Osteoblast (primary cell): ENCODE measurements at places on chromosomes 3 and 15. TPM values are rescaled to one million over a fixed set of nuclear protein-coding genes. Genes with fewer than 3 reads are reported as not detected.

- H3K4me3 ChIP-seq, result no peak overlapping the region
- peaks cover 6% of the 10 kb centered on the region for H3K36me3 ChIP-seq
- no peak for DNase-seq
Observed at GRCh38 chr15:45666119-45666875, 31.5 kb downstream of the SQOR start.

GRCh38 chr3:101050046-101050445 is 56.8 kb upstream of the ABI3BP start:
- no peaks in the 10 kb centered on the region for H3K4me1 ChIP-seq
- DNase-seq, result no peak
- H3K36me3 ChIP-seq, result no peaks in the 10 kb centered on the region
- H3K27ac ChIP-seq, result no peak overlapping the region

DNA sequence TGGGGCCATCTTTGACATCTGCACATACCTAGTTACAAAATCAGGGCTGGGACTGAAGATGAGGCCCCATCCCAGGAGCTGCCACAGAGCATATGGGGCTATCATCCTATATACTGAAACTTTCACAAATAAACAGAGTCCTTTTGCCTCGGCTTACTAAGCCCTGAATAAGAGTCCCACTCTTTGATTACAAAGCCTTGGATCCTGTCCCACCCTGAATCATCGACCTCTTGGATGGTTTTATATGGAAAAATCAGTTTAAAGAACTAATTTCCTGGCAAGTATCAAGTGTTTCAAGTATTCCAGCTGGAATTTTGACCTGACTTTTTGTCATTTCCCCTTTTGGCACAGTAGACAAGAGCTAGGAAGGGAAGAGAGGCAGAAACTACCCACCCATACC is 331.3 kb upstream of the FRG2C start:
- no peak overlapping the region for H3K27ac ChIP-seq
- peaks cover 9% of the 10 kb centered on the region for H3K4me1 ChIP-seq
- H3K27me3 ChIP-seq, result peaks cover 9% of the 10 kb centered on the region
- DNase-seq, result peak; percentile 19

DNA sequence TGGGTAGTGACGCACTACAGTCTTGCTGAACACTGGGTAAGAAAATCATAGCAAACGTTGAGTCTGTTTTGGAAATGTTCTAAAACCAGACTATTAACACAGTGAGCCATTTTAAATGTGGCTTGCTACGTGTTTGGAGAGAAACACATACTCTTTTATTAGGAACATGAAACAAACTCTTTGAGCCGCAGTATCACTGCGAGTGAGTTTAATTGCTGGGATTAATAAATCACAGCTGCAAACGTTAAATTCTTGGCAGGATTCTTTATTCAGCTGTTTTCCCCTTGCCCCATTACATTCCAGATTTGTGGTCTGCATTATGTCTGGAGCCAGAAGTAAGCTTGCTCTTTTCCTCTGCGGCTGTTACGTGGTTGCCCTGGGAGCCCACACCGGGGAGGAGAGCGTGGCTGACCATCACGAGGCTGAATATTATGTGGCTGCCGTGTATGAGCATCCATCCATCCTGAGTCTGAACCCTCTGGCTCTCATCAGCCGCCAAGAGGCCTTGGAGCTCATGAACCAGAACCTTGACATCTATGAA is 33.6 kb downstream of the BTD start:
- H3K27ac ChIP-seq, result peak overlapping the region; percentile 93
- DNase-seq, result peak; percentile 54
- H3K36me3 ChIP-seq, result no peaks in the 10 kb centered on the region
- peaks cover 68% of the 10 kb centered on the region for H3K4me1 ChIP-seq

DNA sequence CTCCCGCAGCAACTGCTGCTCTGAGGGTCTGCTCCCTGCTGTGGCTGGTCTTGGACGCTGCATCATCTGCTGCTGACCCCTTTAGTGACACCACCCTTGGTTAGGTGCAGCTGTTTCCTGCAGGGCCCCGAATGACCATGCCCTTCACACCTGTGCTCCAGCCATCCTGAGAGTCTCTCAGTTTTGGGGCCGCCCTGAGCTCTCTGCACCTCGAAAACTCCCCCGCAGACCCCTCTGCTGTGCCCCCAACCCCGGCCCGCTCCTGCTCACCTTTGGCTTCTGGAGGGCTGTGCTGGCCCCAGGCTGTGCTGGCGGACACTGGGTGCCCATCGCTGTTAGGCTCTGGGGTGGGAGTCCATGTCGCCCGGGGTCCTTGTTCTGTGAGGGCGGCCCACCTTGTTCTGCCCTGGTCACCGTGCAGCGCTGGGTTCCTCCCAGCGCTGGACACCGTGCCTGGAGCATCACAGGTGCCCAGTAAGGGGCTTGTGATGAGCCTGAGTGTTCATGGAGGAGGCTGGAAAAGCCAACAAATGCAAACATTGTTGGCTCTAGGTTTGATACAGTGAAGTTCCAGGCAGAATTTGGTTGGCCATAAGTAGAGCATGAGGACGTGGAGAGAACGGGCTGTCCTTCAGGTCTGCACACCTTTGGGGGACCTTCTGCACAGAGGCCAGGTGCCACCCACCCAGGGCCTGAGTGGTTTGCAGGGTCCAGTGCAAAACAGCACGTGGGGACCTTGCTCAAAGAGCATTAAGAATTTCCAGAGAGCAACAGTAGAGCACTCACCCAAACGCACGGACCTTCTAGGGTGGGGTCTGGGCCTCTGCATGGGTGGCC is 12.3 kb downstream of the ABTB1 start:
- H3K36me3 ChIP-seq, result no peaks in the 10 kb centered on the region
- H3K4me3 ChIP-seq, result no peak overlapping the region
- peaks cover 18% of the 10 kb centered on the region for H3K4me1 ChIP-seq
- H3K27ac ChIP-seq, result no peak overlapping the region
- peak; percentile 44 for DNase-seq
- H3K27me3 ChIP-seq, result no peaks in the 10 kb centered on the region

- DNase-seq, result no peak
- no peak overlapping the region for H3K4me3 ChIP-seq
Observed at GRCh38 chr15:97023488-97023844, 693.0 kb downstream of the NR2F2 start.

DNA sequence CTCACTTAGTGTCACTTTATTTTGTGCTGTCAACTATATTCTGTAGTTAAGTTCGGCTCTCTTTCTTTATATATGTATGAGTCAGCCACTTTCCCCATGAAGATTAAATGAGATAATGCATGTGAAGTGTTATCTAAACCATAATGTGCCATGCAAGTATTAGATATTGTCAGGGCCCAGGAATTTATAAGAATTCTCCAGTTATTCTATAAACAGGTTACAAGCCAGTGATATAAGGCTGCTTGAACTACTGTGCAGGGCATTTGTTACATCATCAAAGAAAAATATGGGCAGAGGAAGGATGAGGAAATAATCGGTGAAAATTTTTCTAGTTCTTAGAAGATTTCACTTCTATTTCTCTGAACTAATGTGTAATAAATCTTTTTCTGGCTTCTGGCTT is 1049.0 kb upstream of the NR2F2 start:
- peak overlapping the region; percentile 1 for H3K27ac ChIP-seq
- H3K27me3 ChIP-seq, result no peaks in the 10 kb centered on the region

GRCh38 chr3:901953-902778 is 190.7 kb upstream of the CNTN6 start:
- no peak overlapping the region for H3K27ac ChIP-seq
- no peaks in the 10 kb centered on the region for H3K36me3 ChIP-seq
- H3K4me3 ChIP-seq, result no peak overlapping the region
- no peak for DNase-seq

- no peaks in the 10 kb centered on the region for H3K36me3 ChIP-seq
- H3K4me1 ChIP-seq, result no peaks in the 10 kb centered on the region
- no peaks in the 10 kb centered on the region for H3K27me3 ChIP-seq
- H3K27ac ChIP-seq, result no peak overlapping the region
- no peak overlapping the region for H3K4me3 ChIP-seq
Observed at GRCh38 chr3:128328546-128329458, 137.9 kb downstream of the DNAJB8 start.

DNA sequence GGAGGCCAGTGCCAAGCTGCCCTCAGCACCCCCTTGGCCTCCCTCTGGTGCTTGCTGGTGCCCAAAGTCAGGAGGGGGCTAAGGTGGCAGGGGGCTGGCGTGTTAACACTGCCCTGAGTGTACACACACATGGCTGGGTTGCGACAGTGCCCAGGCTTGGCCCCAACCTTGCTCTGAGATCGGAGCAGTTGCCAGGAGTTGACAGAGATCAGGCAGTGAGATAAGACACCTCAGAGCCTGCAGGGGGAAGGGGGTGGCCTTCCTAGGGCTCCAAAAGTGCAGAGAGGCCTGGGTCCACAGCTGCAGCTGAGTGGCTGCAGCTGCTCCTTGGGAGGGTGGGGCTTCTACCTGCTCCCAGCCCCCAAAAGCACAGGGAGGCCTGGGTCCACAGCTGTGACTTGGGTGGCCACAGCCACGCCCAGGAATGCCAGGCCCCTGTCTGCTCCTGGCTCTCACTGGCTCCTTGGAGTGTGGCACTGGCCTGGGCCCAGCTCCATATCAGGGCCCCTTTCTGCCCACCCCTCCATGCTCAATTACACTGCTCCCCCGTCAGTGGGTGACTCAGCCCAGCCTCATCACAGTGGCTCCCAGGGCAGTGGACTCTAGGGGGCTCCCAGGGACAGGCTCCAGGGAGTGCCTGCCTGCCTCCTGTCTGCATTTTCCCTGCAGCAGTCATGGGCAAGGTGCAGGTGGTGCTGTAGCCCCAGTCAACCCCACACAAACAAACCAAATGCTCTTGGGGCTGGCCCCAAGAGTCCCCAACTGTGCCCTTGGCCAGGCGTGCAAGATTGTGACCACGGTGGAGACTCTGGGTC is 56.4 kb upstream of the C15orf39 start:
- no peak overlapping the region for H3K27ac ChIP-seq
- no peaks in the 10 kb centered on the region for H3K36me3 ChIP-seq
- no peak for DNase-seq
- peaks cover 3% of the 10 kb centered on the region for H3K4me1 ChIP-seq
- no peak overlapping the region for H3K4me3 ChIP-seq
- H3K27me3 ChIP-seq, result no peaks in the 10 kb centered on the region

DNA sequence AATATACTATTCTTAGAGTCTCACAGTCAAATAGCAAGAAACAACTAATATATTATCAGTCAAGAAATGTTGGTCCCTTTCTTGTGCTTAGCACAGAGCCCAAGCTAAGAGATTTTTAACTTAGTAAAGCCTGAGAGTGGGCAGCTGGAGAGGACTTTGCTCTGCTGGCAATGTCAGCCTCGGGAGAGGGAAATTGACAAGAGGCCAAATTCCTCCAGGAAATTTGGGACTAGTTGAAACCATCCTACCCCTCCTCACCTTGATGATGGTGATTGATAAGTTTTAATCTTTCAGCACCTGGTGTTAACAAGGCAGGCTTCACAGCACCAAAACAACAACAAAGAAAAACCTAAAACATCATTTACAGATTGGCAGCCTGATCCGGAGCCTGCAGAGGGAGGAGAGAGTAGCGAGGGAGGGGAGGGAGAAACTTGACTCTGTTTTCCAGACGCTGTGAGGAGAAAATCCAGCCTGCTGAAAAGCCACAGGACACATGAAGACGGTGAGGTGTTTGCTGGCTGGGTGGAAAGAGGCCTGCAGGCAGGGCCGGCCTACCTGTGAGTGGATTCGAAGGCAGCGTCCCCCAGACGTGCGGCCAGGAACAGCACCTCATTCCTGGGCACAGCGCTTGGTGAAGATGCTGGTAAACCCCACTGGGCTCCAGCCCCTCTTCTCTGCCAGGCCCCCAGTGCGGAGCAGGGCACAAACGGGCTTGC is 150.9 kb downstream of the LRRC28 start:
- no peaks in the 10 kb centered on the region for H3K36me3 ChIP-seq
- no peaks in the 10 kb centered on the region for H3K27me3 ChIP-seq
- H3K27ac ChIP-seq, result no peak overlapping the region
- no peak for DNase-seq
- no peaks in the 10 kb centered on the region for H3K4me1 ChIP-seq
- no peak overlapping the region for H3K4me3 ChIP-seq

GRCh38 chr15:60251300-60252070 is 146.3 kb downstream of the ANXA2 start:
- H3K36me3 ChIP-seq, result no peaks in the 10 kb centered on the region
- no peaks in the 10 kb centered on the region for H3K27me3 ChIP-seq
- no peak overlapping the region for H3K27ac ChIP-seq

GRCh38 chr3:46926039-46926438 is 48.5 kb downstream of the PTH1R start:
- peak overlapping the region; percentile 75 for H3K27ac ChIP-seq
- H3K4me1 ChIP-seq, result peaks cover 15% of the 10 kb centered on the region
- H3K36me3 ChIP-seq, result peaks cover 58% of the 10 kb centered on the region
- H3K4me3 ChIP-seq, result no peak overlapping the region

DNA sequence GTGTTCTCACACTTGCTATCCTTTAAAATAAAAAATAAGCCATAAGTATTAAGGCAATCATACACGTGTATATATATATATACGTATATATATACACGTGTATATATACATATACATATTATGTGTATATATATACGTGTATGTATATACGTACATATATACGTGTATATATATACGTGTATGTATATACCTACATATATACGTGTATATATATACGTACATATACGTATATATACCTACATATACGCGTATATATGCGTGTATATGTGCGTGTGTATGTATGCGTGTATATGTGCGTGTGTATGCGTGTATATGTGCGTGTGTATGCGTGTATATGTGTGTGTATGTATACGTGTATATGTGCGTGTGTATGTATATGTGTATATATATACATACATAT is 477.3 kb upstream of the ARRDC4 start:
- H3K27ac ChIP-seq, result no peak overlapping the region
- H3K27me3 ChIP-seq, result no peaks in the 10 kb centered on the region
- H3K4me3 ChIP-seq, result no peak overlapping the region
- no peaks in the 10 kb centered on the region for H3K4me1 ChIP-seq

DNA sequence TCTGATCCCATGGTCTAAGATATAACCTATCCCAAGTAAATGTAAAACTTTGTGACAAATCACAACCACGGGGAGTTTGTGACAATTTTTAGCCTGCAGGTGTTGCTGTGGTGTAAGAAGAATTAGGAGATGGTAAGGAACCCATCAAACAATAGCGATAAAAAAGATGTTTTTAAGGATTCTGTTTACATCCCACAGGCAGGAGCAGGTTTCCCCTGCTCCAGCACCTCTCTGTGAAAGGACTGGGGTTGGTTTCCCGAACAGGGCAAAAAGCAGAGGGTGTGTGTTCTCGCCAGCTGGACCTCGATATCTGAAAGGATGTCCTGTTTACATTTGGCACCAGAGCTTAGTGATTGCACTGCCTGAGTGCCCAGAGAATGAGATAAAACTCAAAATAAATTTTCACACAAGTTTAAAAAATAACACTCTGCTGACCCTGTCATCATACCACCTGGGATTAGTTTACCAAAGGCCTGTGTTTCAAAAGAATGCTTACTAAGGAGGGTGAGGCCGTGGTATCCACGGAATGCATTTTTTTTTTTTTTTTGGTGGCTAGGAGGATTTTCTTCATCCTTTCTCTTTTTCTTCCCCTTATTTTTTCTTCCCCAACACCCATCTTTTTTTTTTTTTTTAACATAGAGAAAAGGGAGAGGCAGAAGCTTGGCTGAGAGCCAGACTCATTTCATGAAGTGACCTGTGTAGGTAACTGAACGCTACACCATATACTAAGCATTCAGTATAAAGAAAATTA is 151.8 kb upstream of the DPH6 start:
- peak overlapping the region; percentile 45 for H3K27ac ChIP-seq
- H3K27me3 ChIP-seq, result no peaks in the 10 kb centered on the region
- H3K36me3 ChIP-seq, result no peaks in the 10 kb centered on the region

GRCh38 chr15:53978253-53978906 is at the start of gene UNC13C:
UNC13C (plus strand) TSS chr15:53978441; CDS start chr15:54012904, 34,463 bp downstream.
- no peak within 1 kb of the TSS for H3K27ac ChIP-seq
- H3K36me3 ChIP-seq, result no peaks in the 10 kb centered on the region
- H3K27me3 ChIP-seq, result no peaks in the 10 kb centered on the region
- H3K4me3 ChIP-seq, result peak within 1 kb of the TSS; percentile 51
- H3K4me1 ChIP-seq, result no peaks in the 10 kb centered on the region
- DNase-seq, result no peak

The ITIH1 gene
- total RNA-seq, result not detected in 2 replicates

The MST1 gene
- total RNA-seq, result 6.5 and 6.9 TPM in 2 replicates

The C2CD4A gene
- under 0.01 TPM in 1 of 2 replicates, not detected in the other for total RNA-seq

The ZPLD1 gene
- total RNA-seq, result under 0.01 TPM in 1 of 2 replicates, not detected in the other

The IQCH gene
- total RNA-seq, result 4.7 and 5.8 TPM in 2 replicates

The CPLX3 gene
- not detected in 2 replicates for total RNA-seq

The ABHD14A gene
- total RNA-seq, result 16.5 and 18.8 TPM in 2 replicates
